Retinal pigment epithelial cell (primary cell): ENCODE measurements at places on chromosomes 7 and 10.

- DNase-seq: no peak
These were observed 53.5 kb upstream of the ARMC3 start for GRCh38 chr10:22874189-22874854.

DNA sequence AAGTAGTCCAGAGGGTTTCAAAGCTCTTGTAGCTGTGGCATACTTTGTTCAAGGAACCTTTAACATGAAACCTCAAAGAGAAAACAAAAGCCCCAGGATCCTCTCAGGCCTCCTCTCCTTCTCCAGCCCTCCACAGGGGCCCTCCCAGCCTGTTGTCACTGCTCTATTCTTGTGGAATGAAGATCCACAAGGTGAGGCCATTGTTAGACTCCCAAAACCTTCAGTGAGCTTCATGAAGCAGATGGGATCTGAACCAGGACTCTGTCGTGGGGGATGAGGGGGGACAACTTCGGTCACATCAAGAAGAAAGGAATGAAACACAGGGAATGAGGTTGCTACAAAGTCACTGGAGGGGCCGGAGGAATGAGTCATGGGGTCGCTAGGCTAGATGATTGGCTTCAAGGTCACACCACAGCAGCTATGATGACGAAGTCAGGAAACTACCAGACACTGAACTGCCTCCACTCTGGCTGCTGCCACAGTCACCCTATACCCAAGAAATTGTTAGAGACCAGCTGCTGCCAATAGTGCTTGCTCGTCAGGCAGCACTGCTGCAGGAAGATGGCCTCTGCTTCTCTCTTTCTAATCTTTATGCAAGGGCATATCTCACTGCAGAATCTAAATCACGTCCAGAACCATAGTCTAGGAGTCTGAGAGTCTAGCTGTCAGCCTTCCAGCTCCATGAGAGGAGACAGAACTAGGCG lies 208.8 kb downstream of the HIBADH start:
- DNase-seq: peak; percentile 10

- no peak for DNase-seq
These were observed 34.5 kb downstream of the CLEC2L start for GRCh38 chr7:139557857-139558581.

- no peak for DNase-seq
These were observed 56.1 kb upstream of the TRUB1 start for GRCh38 chr10:114881901-114882300.

DNA sequence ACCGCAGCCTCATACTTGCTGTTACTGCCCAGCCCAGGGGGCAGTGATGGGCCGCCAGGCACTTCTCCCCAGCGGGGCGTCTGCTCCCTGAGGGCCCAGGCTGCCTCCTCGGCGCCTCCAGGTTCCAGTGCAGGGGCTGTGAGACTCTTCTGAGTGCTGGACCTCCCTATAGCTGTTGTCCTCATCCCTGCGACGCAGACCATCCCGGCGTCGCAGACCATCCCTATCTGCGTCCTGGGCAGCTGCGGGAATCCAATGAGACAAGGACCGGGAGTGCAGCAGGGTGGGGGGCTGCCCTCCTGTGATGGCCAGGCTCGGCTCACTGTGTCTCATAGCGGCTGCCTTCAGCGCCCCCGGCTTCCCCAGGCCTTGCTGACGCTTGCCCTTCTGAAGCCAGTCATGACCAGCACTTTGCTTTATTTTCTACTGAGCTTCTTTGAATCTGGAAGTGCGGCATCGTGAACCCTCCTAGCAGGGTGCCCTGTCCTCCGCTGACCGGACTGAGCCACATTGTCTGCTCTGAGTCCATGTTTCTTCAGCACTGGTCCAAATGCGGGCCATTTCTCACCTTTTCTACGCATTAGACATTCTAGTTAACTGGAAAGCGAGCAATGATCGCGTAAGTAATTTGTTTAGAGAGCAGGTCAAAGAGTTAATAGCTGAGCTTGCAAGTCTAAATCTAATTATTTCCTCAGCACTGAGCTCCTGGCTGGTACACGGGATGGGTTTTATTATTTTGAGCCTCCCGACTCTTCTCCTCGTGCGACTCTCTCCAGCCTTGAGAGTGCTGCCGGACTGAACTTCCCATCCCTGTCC lies 339.5 kb downstream of the WDR37 start:
- DNase-seq: no peak

- DNase-seq: no peak
These were observed 1.4 kb downstream of the ZMIZ1 start for GRCh38 chr10:79070081-79070605.

DNA sequence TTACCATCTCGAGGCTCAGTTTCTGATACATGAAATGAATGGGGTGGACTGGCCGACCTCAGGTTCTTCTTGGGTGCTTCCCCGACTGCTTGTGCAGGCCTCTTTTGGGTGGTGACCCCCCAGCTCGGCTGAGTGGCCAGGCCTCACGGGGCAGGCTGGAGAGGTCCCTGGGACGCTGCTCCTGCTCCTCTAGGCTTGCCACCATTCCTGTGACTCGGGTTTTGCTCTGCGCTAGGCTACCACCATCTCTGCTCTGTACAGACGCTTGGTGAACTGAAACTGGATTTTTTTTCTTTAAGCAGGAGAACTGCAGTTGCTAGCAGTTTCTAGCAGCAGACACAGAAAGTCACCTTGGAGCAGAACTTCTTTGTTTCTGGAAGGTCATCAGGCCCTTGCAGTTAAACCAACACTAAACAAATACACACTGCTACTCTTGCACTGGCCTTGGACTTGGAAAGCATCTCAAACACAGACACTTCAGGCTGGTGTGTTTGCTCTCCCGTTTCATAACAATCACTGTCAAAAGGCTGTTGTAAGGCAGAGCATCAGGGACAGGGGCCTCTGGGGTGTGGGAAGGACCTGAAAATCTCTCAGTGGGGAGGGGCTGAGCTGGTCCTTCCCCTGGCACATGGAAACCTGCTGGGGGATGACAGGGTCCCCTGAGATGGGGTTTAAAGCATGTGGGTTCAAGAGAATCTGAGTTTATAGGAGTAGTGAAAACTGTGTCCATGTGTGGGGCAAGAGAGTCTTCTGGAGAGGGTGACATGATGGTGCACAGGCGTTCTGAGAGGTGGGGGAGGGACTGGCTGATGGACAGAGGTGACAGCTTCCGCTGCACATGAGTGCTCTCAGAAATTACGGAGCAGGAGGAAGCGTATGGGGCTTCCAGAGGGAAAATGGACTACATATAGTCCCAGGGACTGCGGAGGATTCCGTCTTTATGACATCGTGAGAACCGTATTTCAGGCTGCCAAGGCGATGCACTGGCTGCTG lies 35.0 kb upstream of the GIMAP8 start:
- no peak for DNase-seq

DNA sequence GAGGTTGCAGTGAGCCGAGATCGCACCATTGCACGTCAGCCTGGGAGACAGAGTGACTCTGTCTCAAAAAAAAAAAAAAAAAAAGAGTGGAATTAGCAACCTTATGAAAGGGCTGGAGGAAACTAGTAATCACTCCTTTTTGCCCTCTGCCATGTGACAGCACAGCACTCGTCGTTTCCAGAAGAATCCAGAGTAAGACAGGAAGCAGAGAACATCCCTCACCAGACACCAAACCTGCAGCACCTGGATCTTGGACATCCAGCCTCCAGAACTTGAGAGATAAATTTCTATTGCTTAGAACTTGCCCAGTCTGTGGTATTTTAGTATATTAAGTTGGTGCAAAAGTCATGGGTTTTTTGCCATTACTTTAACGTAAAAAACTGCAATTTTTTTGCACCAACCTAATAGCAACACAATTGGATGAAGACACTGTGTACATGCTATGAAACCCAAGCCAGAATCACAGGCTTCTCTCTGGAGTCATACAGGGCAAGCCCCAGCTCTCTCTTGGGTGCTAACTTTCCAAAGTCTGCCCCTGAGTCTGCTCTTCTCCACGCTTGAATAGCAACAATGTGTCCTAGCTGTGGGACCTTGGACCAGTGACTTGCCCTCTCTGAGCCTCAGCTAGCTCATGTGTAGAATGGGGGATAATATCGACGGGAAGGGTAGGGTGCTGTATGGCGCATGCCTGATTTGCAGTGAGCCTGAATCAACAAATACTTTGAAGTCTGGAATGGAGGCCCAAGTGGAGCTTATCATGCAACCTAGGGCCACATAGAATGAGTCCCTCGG lies 55.1 kb downstream of the CHST3 start:
- DNase-seq: no peak

DNA sequence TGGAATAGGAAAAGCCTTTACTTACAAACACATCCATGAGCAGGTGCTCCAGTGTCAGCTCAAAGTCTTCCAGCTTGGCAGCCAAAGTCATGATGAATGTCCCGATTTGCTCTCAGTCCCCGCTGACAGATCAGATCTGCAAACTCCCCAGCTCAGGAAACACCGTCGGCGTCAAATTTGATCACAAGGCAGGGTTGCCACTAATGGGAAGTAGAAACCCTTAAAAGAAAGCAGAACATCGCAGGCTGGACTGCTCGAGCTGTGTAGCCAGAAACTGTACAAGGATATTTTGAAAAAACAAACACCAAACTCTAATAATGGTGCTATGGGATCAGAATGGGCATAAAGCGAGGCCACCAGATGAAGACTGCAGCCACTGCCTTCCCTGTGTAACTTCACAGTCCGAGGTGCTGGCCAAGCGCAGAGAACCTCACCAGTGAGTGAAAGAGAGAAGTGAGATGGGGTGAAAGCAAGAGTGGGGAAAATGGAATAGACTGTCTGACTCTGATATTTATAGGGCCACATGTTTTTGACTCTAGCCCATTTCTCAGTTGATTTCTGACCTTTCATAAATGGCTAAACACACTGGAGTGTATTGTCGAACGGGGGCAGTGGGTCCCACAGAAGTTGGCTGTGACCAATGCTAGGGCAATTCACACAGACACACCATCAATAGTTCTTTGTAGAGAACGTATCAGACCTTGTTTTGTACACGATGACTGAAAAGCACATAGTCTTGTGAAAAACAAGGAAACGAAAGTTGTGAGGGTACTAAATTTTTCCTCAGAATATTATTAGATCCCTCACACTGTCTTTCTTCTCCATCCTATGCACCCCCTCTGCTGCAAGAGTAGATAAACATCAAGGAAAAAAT lies 306.2 kb downstream of the FRMD4A start:
- DNase-seq: no peak

DNA sequence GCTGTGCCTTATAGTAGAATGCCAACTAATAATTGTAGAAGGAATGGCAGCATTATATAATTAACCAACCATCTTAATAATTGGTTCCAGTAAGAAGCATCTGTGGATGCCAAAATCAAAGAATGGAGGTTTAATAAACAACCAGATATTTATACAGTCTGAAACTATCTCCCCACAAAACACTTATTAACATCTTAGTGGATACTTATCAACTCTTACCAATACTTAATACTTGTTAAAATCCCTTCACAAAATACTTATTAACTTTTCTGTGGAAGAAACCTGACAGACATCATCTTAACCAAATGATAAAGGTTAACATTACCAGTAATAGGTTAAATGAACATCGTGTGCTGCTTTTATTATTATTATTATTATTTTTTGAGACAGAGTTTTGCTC lies 29.1 kb upstream of the FAM107B start:
- no peak for DNase-seq

- no peak for DNase-seq
These were observed 3.4 kb upstream of the MYL7 start for GRCh38 chr7:44144426-44144967.

DNA sequence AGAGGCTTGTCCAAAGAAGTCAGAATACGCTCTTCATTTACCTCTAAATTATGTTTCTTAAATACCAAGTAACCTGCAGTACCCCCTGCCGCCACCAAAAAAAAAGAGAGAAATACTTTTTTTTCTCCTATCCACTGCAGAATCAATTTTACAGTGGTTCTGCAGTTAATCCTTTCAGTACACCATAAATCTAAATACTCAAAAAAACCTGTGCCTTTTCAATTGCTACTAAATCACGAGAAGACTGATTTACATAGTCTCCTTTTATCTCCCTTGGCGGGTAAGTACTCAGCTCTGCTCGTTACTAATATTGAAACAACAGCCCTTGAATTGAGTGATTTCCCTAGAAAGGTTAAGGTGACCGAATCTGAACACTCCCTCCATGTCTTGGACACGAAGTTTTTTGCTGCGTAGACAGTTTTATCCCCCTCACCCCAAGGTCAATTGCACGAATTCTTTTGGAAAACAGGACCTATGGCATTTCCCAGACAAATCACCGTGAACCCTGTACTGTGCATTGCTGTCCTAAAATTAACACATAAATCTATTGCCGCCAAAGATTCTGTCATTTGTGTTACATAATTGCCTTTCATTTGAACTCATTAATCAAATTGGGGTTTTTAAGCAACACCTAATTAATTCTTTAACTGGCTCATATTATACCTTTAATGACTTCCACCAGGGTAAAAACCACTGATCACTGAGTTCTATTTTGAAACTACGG lies 512 bp upstream of the VIM start:
- DNase-seq: no peak

GRCh38 chr10:100307684-100308083 lies 21.2 kb upstream of the BLOC1S2 start:
- DNase-seq: no peak

GRCh38 chr7:8179486-8179885 lies 82.5 kb downstream of the ICA1 start:
- no peak for DNase-seq

- DNase-seq: no peak
These were observed 33.6 kb downstream of the JMJD1C start for GRCh38 chr10:63431962-63432797.

DNA sequence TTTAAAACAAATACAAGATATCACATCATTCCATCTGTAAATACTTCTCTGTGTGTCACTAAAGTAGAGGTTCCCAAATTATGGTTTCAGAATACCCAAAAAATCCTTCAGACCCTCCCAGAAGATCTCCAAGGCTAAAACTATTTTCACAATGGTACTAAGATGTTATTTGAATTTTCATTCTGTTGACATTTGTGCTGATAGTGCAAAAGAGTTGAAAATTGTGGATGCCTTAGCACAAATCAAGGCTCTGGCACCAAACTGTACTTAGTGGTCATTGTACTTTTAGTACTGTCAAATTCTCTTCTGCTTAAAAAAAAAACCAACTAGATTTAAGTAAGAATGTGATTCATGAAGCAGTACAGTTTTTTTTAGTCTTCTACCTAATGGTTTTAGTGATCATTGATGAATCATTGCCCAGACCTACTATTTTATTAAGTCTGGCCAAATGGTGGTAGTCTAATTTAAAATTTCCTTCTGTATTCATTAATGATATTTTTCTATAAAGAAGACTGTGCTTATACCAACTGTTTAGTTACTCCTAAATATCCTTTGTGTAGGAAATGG lies 50.5 kb downstream of the TPST1 start:
- DNase-seq: no peak

DNA sequence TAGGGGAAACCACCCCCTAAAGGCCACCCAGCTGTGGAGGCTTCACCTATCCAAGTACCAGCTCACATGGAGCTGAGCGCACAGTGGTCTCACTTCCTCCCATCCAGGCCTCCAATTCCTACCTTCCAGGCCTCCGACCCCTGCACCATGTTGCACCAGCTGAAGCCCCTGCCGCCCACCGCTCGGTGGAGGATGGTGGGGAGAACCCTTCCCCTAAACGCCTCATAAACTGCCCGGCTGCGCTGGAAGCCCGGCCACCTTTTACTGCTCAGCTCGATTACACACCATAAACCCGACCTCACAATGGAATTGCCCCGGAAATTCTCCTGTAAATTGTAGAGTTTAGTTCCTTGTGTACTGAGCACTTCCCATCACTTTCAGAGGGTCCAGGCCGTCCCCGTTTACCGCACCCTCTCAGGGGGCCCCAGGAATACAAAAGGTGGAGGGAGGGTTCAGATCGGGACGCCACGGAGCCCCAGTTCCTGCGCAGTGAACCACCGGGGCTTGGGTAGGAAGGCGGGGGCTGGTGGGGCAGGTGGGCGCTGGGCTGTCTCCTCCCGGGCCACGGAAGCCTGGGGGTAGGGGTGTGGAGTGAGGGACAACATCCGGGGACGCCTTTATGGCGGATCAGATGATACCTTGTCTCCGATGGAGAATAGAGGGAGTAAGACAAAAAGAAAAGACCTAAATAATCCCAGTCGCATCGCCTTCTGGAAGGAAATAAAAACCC lies 1.4 kb upstream of the HOXA7 start:
- no peak for DNase-seq
